ENCODE measurements at places on chromosomes 1 and 21.
A peak's percentile ranks its signal among the peaks of the same experiment; 100 is the strongest.

- no peak for DNase-seq
These were observed 20.0 kb upstream of the DISP1 start for GRCh38 chr1:222794656-222795474.

GRCh38 chr21:45087022-45087823, 12.8 kb downstream of the ADARB1 start:
- no peak for DNase-seq

DNA sequence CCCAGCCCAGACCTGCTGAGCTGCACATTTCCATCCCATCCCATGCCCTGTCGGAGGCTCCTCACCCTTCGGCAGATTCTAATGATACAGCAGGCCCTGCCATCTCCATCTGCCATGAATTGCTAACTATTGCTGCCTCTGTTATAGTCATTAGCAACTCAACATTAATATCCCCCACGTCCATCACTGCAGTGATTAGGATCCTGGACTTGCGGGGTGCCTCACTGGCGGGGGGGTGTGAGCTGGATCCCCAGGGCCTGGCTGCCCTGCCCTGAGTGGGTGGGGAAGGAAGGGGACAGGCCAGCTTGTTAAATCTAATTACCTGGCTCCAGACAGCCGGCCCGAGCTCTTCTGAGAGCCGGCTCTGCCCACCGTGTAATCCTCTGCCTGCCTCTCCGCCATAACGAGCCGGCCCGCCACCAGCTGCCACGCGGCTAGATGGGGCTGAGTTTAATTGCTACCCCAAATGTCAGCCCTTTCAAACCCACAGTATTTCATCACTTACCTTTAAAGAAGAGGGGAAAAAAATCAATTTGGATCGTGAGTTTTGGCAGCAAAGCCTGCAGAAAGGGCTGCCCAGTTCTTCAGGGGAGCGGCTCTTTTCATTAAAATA, 227.3 kb upstream of the CSF3R start:
- no peak for DNase-seq

DNA sequence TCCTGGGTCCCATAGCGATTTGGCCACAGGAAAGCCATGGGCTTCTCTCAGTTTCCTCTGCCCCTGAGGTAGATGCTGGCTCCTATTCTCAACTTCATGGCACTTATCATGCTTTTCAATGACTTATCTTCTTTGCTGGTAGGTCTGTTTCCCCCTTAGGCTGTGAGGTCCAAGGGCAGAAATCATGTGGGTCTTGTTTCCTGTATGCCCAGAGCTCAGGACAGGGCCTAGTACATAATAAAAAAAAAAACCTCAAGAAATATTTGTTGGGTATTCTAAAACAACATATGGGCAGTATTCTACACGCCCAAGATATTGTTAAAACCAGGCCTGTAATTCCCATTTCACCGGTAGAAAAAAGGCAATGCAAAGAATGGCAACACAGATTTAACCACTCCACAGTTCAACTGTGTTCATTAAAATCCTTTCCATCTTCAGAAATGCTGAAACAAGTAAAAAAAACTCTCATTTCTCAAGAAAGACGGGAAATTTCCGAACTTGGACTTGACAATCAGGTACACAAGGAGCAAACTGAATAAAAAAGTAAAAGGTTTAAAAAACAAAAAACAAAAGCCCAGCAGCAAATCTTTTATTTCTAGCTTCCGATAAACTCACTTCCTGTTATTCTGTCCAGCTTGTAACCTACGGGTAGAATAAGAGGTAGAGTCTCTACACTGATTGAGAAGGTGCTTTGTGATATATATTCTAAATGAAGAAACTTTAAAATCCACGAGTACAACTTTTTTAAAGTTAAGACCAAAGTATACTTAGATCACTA, 6.3 kb upstream of the TDRD10 start:
- no peak for DNase-seq

DNA sequence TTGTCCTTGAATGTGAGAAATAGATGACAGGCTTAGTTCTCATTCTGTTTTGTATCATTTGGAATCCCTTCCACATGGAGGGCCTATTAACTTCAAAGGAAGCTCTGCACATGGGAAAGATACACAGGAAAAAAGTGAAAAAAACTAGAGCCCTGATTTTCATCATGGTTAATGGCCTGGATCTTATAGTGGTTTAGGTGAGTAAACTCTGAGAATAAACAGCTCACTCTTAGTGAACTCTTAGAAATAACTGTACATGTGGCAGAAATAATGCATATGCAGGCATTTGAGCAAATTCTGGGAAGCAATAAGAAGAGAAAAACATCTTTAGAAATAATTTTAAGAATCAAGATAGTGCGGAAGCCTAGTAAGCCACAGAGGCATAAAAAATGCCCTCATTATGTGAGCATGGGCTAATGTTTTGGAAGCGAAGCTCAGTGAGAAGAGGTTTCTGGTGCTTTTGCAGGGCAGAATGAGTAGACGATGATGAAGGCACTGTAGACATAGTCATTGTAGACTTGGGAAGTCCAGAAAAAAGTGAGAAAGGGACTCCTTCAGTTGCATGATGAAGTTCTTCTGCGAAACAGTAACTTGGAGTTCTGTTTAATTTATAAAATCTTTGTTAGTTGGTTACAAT, 279.9 kb downstream of the DNM3 start:
- no peak for DNase-seq

DNA sequence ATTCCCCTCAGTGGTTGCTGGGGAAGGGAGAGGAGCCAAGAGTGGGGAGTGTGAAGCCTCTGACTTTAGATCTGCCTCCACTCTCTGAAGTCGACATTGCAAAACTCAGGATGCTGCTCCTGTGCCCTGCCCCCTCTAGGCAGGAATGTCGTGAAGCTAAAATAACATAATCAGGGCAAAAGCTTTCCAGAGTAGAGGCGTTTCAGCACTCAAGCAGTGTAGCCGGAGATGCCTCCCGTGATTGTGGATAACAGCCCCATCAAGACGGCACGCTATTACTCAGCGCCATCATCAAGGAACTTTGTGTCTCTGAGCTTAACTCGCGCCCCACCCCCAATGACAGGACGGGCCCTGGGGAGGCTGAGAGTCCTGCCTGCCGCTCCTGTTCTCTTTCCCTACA, 60.0 kb downstream of the FBXO2 start:
- DNase-seq, result no peak

DNA sequence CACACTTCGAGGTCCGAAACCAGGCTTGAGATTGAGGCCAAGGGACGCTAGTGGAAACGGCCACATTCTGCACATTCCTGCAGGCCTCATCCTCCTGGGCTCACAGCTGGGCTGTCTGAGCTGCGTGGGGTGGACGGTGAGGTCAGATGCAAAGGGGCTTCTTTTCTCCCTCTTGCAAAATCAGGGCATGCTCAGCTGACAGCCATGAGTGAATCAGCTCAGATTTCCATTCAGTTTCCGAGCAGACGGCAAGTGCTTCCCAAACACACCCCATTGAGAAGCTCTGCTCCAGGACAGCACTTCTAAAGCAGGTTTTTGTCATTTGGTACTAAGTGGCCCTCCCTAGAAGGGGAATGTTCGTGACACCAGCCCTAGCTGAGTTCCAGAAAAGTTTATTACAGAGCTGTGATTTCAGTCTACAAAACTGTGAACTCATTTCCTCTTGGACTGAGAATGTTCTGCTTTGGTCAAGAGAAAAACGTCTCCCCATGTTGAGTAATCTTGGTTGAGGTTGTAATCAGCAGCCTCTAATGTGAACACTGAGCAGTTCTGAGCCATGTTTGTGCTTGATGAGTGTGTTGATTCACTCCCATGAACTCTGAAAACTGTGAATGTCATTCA, 10.0 kb downstream of the PDPN start:
- DNase-seq, result no peak

- DNase-seq, result no peak
These were observed 22.3 kb upstream of the FAM78B start for GRCh38 chr1:166189126-166189525.

DNA sequence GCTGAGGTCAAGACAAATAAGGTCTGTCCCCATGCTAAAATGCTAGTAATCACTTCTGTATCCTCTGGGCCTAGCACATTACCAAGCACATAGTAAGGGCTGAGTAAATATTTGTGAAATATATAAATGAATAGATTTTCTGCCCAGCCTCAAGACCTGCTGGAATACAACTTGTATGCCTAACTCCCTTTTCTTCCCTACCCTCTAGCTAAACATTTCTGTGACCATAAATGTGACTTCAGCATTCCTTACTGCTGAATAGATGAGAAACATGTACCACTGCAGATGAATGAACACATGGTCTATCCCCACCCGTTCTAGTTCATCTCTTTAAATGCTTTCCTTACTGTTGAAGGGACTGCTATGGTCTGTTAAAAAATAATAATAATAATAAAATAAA, 209.0 kb upstream of the HOOK1 start:
- no peak for DNase-seq

GRCh38 chr1:25648681-25649440, 32.3 kb downstream of the MAN1C1 start:
- DNase-seq, result no peak

DNA sequence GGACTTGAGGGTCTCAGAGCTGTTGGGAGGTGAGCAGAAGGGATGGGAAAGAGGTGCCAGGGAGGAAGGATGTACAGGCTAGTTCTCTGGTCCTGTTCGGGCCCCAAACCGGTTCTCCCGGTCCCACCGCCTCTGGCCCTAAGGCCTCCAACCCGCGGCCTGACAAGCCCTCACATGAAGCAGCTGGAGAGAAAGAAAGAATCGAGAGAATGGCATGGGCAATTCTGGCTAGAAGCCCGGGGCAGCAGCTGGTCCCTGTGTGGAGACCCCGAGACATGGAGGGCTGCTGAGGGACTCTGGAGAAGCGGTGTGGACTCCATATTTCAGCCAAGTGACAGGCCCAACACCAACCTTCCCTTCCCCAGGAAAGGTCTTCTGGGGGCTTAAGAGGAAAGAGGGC, 730 bp downstream of the CDC42SE1 start:
- DNase-seq, result no peak

DNA sequence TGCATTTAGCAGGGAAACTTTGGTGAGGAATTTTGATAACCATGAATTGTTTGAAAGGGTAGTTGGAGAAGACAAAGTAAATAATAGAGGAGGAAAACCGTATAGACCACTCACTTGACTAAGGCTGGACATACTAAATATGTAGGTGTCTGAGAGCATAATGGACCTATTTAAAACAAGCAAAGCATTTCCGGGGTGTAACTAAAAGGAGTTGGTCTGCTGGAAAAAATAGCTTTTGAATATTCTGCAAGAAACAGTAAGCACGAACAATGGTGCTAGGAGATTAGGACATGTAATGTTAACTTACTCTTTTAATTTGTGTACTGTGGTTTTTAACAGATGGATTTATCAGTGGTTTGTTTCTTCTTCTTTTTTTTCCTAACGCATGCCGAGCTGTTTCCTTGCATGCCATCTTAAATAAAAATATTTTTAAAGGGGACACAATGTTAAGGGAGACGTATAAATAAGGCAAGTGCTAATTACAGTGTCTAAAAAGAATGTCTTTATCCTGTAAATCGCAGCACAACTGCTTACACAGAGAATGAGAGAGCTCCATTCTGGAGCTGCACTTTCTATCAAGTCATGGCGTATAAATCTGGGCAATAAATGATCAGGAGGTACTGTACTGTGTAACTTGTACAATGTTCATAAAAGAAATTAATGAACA, 492.1 kb downstream of the LMO4 start:
- no peak for DNase-seq

- no peak for DNase-seq
These were observed 559 bp downstream of the SERTAD4 start for GRCh38 chr1:210233216-210233494.

GRCh38 chr1:231750818-231751362, 124.3 kb downstream of the DISC1 start:
- no peak for DNase-seq

DNA sequence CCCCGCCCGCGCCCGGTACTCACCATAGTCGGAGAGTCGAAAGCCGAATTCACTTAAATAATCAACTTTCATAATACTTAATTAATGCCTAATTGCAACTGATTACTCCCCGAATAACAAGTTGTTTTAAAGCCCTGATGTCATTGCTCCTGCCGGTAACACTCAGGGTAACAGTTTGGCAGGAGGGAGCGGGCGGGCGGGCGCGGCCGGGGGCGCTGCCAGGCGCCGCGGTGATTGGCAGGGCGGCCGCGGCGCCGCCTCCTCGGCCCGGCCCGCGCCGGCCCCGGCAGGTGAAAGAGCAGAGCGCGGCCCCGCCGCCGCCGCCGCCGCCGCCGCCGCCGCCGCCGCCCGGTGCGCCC, 102.2 kb downstream of the CASZ1 start:
- DNase-seq, result peak; percentile 42

DNA sequence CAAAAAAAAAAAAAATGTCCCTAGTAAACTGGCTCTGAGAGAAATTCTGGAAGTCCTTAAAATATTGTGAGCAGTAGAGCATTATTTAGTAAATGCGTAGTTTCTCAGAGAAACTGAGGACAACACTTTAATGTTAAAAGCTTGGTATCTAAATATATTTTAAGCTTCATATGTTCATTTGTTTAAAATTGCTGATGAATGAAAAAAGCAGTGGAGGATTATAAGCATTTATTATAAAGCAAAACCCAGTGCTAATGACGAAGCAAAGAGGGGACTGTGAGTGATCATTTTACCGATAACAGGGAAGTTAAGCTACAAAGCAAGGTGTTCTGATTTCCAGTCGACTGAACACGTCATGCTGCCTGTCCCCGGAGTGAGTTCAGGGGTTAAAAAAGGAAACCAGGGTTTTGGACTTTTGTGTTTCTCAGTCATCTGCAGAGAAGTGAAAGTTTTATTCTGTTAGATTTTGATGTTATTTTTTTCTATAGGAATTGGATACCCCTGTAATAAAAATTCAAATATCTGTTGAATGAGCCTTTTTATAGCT, 64.5 kb upstream of the SCCPDH start:
- no peak for DNase-seq

GRCh38 chr1:57172040-57172439, 206.2 kb upstream of the C8B start:
- DNase-seq, result no peak

- peak; percentile 25 for DNase-seq
These were observed 944 bp upstream of the AGO3 start for GRCh38 chr1:35929730-35930592.

DNA sequence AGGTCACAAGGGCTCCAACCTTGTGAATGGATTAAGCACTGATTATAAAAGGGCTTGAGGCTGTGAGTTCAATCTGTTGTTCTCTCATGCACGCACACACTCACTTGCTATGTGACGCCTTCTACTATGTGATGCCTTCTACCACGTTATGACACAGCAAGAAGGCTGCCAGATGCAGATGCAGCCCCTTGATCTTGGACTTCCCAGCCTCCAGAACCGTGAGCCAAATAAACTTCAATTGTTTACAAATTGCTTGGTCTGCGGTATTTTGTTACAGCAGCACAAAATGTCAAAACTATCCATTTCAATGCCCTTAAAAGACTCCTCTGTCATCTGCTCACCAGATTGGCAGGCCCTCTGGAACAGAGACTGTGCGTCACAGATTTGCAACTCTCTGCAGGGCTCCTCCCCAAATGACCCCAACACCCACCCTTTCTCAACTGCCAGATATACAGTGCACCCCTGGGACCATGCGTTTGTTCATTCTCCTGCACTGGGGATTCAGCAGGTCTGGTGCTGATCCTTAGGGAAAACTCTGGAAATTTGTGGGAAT, 47.8 kb upstream of the KANK4 start:
- DNase-seq, result no peak

- no peak for DNase-seq
These were observed 6.5 kb upstream of the GRIK3 start for GRCh38 chr1:37040773-37041172.
